Kidney (tissue), 22 donors: ENCODE measurements at places on chromosomes 1 and 21.

DNA sequence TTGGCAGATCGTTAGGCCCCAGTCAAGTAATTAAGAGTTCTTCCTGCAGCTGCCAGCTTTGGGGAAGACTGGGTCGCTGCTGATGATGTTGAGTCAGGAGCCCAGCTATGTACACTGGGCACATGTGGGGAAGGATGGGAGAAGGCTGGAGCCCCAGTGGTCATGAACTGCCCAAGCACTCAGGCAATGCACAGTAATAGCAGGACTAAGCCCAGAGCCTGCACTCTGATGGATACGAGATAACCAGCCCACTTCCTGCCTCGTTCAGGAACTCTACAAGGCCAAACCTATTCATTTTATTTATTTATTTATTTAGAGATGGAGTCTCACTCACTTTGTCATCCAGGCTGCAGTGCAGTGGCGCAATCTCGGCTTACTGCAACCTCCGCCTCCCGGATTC, 81.1 kb upstream of the BTG3 start:
- no peak for DNase-seq

DNA sequence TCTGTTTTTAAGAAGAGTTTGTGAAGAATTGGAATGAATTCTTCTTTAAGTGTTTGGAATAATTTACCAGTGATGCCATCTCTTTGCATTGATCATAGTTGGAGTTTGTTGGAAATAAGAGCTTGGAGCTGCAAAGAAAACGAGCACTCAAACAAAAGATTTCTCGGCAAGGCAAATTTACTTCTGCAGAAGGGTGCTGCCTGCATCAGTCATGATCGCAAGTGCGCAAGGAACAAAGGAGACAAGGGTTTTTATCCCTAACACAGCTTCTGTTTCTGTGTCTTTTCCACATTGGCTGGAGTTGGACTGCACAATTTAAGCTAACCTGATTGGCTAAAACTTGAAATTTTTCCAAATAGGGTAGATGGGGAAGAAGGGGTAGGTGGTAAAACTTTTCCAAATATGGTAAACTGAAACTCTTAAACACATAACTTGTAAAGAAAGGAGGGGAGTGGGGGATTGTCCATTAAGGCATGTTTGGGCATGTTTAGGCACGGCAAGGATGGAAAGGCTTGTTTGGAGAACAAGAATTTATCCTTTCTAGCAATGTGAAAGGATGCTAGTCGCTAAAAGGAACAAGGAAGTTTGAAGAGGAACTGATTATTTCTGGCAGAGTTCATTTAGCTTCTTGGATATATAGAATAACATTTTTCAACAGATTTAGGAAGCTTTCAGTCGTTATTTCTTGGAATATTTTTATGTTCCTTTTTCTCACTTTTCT, 3.5 kb upstream of the AADACL4 start:
- DNase-seq, result no peak

- no peak for DNase-seq
These were observed 45.4 kb downstream of the S100B start for GRCh38 chr21:46559291-46559983.

DNA sequence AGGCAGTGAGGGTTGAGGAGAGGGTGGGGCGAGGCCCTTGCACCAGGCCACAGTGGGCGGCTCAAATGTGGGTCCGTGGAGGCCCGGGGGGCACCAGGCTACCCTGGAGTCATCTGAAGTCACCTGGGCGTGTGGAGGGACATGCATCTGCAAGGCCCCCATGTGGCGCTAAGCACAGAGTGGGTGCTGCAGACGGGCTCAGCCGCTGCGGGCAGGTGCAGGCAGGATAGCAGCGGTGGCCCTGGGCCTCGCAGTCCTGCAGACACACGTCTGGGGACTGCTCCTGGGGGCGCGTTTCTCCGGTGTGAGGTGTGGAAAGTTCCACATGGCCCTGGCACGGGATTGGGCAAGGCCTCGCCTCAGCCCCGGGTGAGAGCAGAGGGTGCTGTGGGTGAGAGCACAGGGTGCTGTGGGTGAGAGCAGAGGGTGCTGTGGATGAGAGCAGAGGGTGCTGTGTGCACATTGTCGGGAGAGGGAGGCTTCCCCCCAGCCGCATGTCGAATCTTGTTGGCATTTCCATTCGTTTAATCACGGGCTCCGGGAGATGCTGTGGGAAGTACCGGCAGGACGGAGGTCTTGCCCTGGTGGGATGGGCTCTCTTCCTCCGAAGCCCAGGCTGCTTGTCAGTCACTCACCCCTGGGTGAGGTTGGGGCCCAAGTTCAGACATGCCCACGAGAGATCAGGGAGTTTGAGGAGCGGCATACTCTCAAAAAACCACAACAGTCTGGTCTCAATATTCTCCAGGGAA, 46.5 kb downstream of the TP73 start:
- no peak for DNase-seq

DNA sequence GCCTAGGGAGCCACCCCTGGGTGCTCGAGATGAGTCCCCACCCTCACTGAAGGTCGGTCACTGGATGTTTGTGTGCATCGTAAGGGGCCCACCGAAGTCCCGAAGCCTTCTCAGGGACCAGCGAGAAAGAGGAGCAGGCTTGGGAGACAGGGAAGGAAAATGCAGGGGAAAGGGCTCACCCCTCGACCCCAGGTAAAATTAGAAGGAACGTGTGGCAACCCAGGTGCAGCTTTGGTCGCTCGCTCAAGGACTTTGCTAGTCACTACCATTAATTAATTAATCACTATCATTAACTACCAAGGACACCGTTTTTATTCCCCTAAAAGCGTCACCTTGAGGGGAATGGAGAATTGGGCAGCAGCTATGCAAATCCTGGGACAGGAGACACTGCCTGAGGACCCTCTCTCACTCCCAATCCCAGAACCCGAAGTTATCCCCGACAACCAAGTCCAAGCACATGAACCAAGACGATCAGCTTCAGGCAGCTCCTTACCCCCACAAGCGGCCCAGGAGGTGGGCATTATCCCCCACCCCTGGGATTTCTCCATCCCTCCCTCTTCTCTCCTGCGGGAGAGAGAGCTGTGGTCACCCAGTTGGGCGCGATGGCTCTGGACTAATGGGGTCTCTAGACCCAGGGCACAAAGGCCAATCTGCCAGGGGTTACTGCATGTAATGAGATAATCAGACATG, 4.2 kb upstream of the SIM2 start:
- DNase-seq, result no peak
